GM19239 (cell line): ENCODE measurements at places on chromosomes 2 and 18.

- no peak for DNase-seq
Observed at GRCh38 chr2:144449028-144449406, 70.9 kb downstream of the ZEB2 start.

- peak; percentile 59 for DNase-seq
Observed at GRCh38 chr2:48946449-48947048, 191.0 kb upstream of the LHCGR start.

- DNase-seq = no peak
Observed at GRCh38 chr2:1865716-1866234, 121.5 kb upstream of the PXDN start.

- no peak for DNase-seq
Observed at GRCh38 chr2:110691612-110692258, 13.9 kb upstream of the BUB1 start.

DNA sequence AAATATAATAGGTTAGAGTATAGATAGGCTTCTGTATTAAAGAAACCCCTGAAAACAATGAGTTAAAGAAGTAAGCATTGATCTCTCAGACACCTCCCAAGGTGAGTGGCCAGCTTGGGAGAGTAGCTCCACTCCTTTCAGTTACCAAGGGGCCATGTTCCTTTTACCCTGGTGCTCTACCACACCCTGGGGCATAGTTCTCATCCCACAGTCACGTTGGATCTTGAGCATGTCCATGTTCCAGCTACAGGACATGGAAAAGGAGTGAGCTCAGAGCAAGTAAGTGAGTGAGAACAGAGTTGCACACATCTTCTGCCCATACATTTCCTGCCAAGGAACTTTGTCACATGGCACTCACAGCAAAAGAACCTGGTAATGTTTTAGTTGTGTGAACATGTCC, 325.9 kb upstream of the SLC39A10 start:
- DNase-seq = no peak
